BJ (cell line): ENCODE measurements at places on chromosomes 16 and 17. TPM values are rescaled to one million over a fixed set of nuclear protein-coding genes. Genes with fewer than 3 reads are reported as not detected.

DNA sequence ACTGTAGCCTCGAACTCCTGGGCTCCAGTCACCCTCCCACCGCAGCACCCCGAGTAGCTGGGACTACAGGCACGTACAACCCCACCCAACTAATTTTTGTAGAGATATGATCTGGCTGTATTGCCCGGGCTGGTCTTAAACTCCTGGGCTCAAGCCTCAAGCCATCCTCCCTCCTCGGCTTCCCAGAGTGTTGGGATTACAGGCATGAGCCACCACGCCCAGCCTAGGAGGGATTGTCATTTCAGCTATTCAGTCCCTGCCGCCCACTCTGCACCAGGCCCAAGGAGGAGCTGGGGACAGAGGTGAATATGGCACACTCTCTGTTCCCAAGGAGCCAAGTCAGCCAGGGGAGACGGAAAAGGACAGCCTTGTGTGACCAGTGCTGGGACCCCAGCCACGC is 256.2 kb downstream of the PARN start:
- DNase-seq = no peak

GRCh38 chr16:55832425-55832772 is 497 bp downstream of the CES1 start:
- DNase-seq = no peak

DNA sequence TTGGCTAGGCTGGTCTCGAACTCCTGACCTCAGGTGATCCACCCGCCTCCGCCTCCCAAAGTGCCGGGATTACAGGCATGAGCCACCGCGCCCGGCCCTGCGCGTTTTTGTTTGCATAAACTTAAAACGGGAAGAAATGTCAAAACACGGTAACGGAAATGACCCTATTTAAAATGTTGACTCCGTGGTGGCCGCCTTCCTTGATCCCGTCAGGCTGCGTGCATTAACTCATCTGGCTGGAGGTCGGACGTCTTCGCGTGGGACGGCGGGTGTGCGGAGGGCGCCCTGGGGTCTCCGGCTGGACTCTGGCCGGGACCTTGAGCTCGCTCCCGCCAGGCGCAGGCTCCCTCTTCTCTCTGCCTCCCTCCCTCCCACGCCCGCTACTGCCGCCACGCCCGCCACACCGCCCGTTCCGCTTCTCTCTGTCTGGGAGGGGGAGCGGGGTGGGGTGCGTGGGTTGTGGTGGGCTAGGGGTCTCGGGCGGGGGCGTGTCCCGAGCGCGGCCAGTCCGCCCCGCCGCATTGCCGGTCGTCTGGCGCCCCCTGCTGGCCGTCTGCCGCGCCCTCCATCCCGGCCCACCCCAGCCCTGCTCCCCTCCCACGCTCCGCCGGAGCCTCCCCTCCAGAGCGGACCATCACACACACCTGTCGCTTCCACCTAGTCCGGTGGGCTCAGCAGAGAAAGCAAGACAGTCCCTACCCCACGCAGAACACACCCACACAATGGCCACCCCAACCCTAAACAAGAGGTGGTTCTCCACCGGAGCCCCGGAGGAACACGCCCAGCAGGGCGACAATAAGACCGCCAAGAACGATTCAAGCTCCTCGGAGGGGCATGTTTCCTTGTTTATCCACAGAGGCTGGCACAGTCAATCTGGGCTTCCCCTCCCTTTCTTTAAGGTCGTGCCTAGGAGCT is 1.2 kb upstream of the CCDC42 start:
- no peak for DNase-seq

Gene BCL6B
- not detected in 2 replicates for polyA plus RNA-seq

Gene NUFIP2
- polyA plus RNA-seq = 7.3 and 9.5 TPM in 2 replicates
